ENCODE measurements at places on chromosomes 5 and 9. TPM values are rescaled to one million over a fixed set of nuclear protein-coding genes. Genes with fewer than 3 reads are reported as not detected.
A peak's percentile ranks its signal among the peaks of the same experiment; 100 is the strongest.

DNA sequence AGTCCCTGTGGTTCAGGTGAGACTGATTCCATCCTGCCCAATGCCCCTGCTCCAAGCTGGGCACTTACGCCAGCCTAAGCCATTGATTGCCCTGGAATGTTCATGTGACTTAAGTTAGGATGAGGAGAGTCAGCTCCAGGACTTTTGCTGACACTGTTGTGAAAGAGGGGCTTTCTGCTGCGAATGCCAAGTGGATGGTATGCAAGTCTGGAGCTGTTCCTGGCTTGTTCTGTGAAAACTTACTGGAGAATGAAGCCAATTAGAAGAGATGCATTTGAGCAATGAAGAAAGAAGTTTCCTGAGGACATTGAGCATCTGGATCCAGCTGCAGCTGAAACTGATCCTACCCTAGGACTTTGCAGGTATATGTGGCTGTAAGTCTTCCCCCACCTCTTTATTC, 61.2 kb upstream of the ZFR start:
- peak; percentile 82 for DNase-seq

DNA sequence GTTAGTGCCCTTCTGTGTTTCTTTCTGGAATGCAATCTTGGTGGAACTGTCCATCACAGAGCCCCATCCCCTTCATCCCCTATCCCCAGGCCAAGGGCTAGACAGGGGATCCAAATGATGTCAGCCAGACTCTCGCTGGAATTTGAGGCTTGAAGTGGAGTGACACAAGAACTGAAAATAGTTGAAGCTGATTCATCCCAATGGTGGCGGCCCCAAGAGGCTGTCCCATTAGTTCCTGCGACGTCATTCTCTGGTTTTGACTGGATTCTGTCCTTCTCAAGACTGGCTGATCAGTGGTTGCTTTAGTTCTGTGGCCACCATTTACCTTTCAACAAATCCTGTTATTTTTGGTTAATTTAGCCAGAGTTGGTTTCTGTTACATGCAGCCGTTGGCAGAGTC, 59.9 kb downstream of the SUB1 start:
- DNase-seq, result no peak

Gene PCDHB3
- total RNA-seq, result 0.72 TPM

Gene NELFB
- total RNA-seq, result 18.8 TPM

GRCh38 chr5:131977212-131977604, 31.7 kb upstream of the MEIKIN start:
- no peak for DNase-seq

DNA sequence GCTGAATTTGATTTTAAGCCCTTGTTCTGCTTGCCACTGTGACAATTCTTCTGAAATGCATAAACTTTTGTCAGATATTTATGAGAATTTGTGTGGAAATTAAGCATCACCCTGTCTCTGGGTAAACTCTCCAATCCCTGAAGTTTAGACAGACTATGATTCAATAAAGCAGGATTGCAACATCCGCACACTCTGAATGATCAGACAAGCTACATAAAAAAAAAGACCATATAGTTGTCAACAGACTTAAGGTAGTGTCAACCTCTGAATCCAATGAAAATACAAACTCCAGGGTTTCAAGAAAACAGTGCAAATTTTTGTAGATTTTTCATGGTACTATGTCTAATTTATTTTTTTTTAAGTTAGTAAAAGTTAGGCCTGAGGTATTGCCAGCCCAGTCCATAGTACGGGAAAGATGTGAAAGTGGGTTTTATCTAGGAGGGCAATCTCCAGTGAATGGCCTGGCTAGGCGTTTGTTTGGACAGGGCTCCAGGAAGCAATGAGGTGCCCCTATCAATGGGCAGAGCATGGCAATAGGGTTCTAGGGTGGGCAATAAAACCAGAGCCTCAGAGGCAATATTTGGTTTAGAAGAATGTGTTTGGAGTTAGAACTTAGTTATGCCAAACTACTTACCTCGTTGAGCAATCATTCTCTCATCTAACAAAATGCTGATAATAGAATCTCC, 762.6 kb upstream of the SEMA6A start:
- peak; percentile 43 for DNase-seq

GRCh38 chr5:171648279-171649074, 137.1 kb upstream of the SMIM23 start:
- DNase-seq, result no peak

GRCh38 chr5:82218374-82219156, 59.6 kb downstream of the RPS23 start:
- DNase-seq, result peak; percentile 50

GRCh38 chr9:124743686-124744348, 27.3 kb downstream of the NR6A1 start:
- DNase-seq, result no peak

GRCh38 chr5:20522905-20523482, 535.0 kb upstream of the CDH18 start:
- peak; percentile 58 for DNase-seq

Gene TTC16
- 0.24 TPM for total RNA-seq

DNA sequence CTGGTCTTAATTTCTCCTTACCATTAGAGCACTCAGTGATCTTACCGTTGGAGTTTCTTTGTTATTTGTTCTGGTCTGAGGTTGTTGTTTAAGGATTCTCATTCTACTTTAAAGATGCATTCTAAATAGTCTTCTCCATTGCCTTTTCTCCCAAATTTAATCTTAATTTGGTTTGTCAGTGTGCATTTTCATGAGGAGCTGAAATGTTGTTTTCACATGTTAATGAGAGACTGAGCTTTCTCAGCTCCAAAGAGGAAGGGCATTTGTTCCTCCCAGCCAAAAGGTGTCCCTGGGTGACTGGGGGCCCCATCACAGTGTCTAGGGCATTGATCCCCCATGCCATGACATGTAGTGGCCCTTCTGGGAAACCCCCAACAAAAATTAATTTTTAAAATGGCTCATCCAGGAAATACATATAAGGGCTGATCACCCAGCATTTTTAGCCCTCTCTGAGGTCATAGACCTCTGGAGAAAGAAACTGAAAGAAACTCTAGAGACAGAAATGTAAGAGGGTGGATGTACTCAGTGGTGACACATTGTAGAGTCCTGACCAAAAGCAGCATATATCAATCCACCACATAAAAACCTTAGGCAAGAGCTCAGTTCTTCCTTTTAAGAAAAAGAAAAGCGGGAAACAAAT, 240.4 kb upstream of the RAI14 start:
- DNase-seq, result no peak

DNA sequence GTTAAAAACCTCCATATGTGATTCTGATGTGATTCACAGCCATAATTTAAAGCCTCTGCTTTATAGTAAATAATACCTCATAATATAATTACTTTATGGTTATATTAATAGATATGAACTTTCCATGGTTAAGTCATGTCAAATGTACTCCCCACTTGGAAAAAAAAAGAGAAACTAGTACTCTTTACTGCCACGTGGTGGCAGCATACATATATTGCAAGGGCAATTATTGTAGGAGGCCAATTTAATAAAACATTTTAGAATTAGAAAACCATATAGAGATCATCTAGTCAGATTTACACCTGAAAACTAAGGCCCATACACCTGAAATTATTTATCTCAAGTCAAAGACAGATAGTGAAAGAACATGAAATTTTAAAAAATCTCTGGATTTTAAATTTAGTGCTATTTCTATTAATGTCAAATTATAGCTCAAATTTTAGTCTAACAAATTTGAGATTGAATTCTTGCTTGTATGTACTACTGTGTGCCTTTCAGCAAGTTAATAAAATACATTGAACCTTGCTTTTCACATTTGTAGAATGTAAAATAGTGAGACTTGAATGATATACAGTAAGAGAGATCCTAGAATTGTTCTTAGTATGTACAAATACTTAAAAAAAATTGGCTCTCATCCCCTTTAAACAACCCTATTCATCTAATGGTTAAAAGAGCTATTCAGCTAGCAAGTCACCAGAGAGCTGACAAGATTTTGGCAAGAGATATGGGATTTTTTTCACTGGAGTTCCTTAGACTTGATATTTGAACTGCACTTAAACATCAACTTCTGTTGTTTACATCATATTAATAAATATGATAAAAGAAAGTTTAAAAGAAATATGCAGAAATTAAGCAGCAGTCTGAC, 603.8 kb downstream of the TLE4 start:
- peak; percentile 50 for DNase-seq

DNA sequence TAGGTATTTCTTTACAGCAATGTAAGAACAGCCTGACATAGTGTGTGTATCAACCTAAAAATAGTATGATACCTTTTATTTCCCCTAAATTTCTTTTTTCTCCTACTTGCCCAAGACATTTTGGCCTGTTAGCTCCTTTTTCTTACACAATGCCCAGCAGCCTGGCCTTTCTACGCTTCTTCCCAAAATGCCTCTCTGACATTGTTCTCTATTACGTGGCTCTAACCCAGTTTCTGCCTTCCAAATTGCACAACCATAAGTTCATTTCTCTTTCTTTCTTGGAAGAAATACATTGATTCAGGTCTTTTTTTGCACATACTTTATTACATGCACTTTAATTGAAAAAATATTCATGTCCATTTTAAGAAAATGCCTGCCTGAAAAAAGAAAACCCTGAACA, 408.2 kb downstream of the PRR16 start:
- DNase-seq, result no peak

Gene CCDC152
- total RNA-seq, result 5.5 TPM
